ENCODE measurements at places on chromosomes 12 and 14.
A peak's percentile ranks its signal among the peaks of the same experiment; 100 is the strongest.

DNA sequence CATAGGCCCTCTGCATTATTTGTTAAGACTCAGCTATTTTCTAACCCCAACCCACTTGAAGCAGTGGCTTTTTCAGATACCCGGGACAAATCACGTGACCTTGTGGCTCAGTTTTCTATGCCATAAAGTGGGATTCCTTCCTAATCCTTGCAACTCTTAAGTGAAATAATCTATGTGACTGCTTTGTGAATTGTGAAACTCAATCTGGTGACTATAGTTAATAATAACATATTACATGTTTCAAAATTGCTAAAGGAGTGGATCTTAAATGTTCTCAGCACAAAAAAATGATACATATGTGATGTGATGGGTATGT lies 17.3 kb downstream of the EML1 start:
- H3K4me1 ChIP-seq = no peaks in the 10 kb centered on the region
- no peaks in the 10 kb centered on the region for H3K27me3 ChIP-seq
- no peaks in the 10 kb centered on the region for H3K36me3 ChIP-seq

- H3K27ac ChIP-seq = no peak overlapping the region
- H3K27me3 ChIP-seq = no peaks in the 10 kb centered on the region
- no peak overlapping the region for H3K4me3 ChIP-seq
- H3K4me1 ChIP-seq = no peaks in the 10 kb centered on the region
- DNase-seq = no peak
- H3K36me3 ChIP-seq = no peaks in the 10 kb centered on the region
Measured at GRCh38 chr12:114703060-114703493, 19.1 kb upstream of the TBX3 start.

- peaks cover 4% of the 10 kb centered on the region for H3K4me1 ChIP-seq
- DNase-seq = no peak
- H3K27ac ChIP-seq = no peak overlapping the region
- H3K27me3 ChIP-seq = no peaks in the 10 kb centered on the region
- no peak overlapping the region for H3K4me3 ChIP-seq
- peaks cover 2% of the 10 kb centered on the region for H3K36me3 ChIP-seq
Measured at GRCh38 chr14:61703342-61704129, 8.2 kb downstream of the HIF1A start.

- no peaks in the 10 kb centered on the region for H3K27me3 ChIP-seq
- no peak overlapping the region for H3K27ac ChIP-seq
- H3K36me3 ChIP-seq = no peaks in the 10 kb centered on the region
- H3K4me3 ChIP-seq = no peak overlapping the region
- DNase-seq = no peak
Measured at GRCh38 chr12:54386403-54387113, 2.0 kb upstream of the ZNF385A start.

GRCh38 chr12:58727521-58727920 lies 192.8 kb downstream of the LRIG3 start:
- no peaks in the 10 kb centered on the region for H3K36me3 ChIP-seq
- H3K27ac ChIP-seq = no peak overlapping the region
- no peak for DNase-seq
- no peaks in the 10 kb centered on the region for H3K27me3 ChIP-seq
- no peak overlapping the region for H3K4me3 ChIP-seq

DNA sequence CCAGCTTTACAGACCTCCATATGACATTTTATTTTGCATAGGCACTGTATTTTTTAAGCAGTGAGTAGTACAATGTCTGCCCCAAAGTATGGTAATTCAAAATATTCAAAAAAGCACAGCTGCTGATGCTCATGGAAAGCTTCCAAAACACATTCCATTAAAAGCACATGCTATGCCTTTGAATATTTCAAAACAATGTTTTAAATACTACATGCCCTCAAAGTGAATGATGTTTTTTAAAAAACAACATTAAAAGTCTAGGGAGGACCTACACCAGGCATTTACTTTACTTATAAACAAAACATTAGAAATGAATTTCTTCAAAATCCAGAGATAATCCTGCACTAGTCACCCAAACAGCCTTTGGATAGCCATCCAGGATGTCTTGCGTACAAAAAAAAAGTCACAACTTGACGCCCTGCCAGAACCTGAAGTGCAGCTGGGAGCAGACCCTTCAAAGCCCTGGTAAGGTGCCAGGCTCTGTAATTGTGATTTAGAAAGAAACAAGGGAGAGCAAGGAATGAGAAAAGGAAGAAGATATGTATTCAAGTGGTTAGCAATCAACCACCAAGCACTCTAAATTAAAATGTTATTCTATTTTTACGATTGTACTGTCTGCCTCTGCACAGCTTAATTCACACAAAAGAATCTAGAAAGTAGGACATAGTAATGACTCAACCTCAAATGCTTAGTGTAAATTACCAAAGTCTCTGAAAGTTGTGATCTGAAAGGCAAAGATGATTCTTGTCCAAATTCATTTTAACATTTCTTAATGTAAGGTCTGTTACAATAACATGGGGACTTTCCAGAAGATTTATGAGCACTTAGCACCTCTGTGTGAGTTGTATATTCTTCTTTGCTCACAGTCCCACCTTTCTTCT lies 31.9 kb downstream of the CEP83 start:
- H3K36me3 ChIP-seq = peaks cover 2% of the 10 kb centered on the region
- peak; percentile 74 for DNase-seq
- no peaks in the 10 kb centered on the region for H3K27me3 ChIP-seq
- peaks cover 12% of the 10 kb centered on the region for H3K4me1 ChIP-seq
- no peak overlapping the region for H3K4me3 ChIP-seq
- H3K27ac ChIP-seq = peak overlapping the region; percentile 13

DNA sequence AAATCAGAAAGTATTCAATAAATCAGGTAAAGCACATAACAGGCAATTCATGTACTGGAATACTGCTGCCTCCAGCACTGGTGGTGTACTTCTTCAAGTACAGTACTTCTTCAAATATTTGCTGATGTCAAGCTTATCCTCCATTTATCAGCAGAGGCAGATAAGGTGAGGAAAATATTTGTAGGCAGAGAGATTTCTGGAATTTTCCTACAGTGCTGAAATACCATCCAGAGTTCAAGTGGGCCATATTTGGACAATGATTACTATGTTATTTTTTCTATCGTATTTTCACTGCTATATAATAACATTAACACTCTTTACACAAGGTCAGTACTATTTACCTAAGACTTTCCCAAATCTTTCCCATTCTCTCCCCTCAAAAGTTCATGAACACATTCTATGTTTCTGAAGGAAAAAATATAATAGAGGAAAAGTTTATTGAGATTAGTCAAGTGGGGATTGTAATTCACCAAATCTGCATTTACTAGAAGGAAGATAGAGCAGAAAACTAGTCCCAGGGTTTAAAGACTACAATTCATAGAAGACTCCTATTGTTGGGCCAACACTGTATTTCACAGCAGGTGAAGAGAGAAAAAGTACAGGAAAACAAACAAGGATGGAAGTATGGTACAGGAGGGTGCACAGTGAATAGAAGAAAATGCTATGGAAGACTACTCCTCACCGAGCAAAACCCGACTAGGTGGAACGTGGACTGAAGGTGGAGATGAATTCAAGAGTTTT lies 141.1 kb downstream of the PAWR start:
- H3K4me1 ChIP-seq = peaks cover 13% of the 10 kb centered on the region
- no peak overlapping the region for H3K4me3 ChIP-seq
- no peak overlapping the region for H3K27ac ChIP-seq
- H3K36me3 ChIP-seq = 0 out of 2 replicates have a peak, but pooled peaks cover 13% of the 10 kb centered on the region
- DNase-seq = no peak

DNA sequence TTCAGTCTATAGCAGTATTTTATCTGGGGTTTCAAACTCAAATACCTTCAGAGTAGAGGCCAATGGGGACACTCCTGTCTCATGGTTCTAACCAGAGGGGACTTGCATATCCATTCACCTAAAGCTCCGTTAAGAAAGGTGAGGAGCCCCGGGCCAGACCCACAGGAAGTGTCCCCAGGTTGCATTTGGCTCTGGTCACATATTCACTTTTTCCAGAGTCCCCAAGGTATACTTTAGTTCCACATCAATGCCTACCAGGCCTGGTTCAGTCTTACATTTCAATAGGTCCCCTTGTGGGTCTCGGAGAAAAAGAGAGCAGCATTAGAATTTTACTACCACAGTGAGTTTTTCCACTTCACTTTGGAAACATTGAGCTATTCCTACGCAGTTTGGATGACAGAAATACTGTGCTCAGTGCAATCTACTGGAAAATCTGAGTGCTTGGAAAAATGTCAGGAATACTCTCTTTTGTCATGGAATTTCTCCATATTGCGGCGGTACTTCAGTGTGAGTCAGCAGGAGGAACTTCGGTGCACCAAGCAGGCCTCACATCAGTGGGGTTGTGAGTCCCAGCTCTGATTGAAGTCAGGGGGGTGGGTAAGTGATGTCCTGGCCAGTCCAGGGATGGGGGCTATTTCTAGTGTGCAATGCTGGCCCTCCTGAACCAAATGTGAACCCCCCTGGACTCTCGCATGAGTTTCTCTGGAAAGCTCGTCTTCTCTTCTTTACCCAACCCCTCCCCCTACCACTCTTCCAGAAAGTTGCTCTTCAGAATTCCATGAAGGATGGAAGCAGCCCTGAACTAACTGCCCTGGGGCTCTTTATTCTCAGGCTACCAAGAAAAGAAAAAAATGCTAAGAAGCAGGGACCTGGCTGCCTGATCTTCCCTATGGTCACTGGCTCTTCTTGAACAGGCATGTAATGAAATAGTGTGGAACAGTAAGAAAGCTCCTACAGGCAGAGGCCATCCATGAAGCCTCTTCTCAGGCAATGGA lies 184.7 kb downstream of the PRKCH start:
- no peaks in the 10 kb centered on the region for H3K36me3 ChIP-seq
- no peak overlapping the region for H3K4me3 ChIP-seq
- no peaks in the 10 kb centered on the region for H3K4me1 ChIP-seq
- no peak for DNase-seq
- H3K27ac ChIP-seq = no peak overlapping the region

GRCh38 chr12:23204933-23205778 lies 580.2 kb downstream of the ETNK1 start:
- H3K27me3 ChIP-seq = no peaks in the 10 kb centered on the region
- no peak overlapping the region for H3K4me3 ChIP-seq
- H3K4me1 ChIP-seq = no peaks in the 10 kb centered on the region
- H3K36me3 ChIP-seq = no peaks in the 10 kb centered on the region

- no peak for DNase-seq
- H3K27me3 ChIP-seq = no peaks in the 10 kb centered on the region
- H3K27ac ChIP-seq = no peak overlapping the region
- H3K4me3 ChIP-seq = no peak overlapping the region
- H3K4me1 ChIP-seq = no peaks in the 10 kb centered on the region
Measured at GRCh38 chr14:101490771-101491170, 70.5 kb upstream of the DIO3 start.
